ENCODE measurements at places on chromosomes 4 and X.
A peak's percentile ranks its signal among the peaks of the same experiment; 100 is the strongest.

GRCh38 chrX:21883258-21883657, 27.5 kb downstream of the YY2 start:
- no peak for DNase-seq

GRCh38 chr4:180587379-180587778, 1655.8 kb upstream of the TENM3 start:
- no peak for DNase-seq

GRCh38 chr4:128451270-128451905, 163.8 kb upstream of the PGRMC2 start:
- no peak for DNase-seq

- no peak for DNase-seq
These were observed 952.2 kb upstream of the FTHL17 start for GRCh38 chrX:32024072-32024471.

- no peak for DNase-seq
These were observed 74.2 kb downstream of the CLDN34 start for GRCh38 chrX:10041383-10041782.

GRCh38 chrX:40082447-40083119, 15.2 kb downstream of the BCOR start:
- no peak for DNase-seq

GRCh38 chrX:9829308-9830267, 43.4 kb downstream of the SHROOM2 start:
- DNase-seq, result no peak

- DNase-seq, result no peak
These were observed 201.6 kb upstream of the NR3C2 start for GRCh38 chr4:148643851-148644250.

- no peak for DNase-seq
These were observed 32.4 kb downstream of the SPANXN4 start for GRCh38 chrX:143058120-143058519.

DNA sequence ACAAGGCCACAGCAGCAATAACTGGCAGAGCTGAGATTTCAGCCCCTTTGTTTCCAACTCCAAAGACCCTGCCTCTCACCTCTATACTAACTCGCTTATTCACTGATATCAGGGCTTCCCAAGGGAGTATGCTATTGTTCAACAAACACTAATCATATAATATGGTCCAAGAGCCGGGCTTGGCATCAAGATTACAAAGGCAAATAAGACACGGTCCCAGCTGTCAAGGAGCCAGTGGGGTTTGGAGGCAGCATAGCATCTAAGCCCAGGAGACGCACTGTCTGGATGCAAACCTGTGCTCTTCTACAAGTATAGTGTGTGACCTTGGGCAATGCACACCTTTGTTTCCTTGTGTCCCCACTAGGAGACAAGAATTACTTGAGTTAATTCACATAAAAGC, 28.7 kb downstream of the PAPSS1 start:
- DNase-seq, result no peak

DNA sequence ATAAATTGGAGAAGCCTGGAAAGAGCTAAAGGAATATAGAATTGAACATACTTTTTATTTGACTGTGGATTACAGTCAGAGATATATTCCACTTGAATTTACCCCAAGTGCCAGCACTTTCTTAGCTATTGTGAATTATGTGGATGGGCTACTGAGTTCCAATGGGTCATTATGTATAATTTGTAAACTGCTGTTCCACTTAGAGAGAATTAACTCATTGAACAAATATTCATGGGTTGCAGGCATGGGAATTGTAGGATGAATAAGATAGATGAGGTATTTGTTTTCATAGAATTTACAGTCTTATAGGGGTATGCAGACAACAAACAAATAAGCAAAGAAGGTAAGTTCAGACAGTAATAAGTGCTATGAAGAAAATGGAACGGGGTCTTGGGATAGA, 195.7 kb downstream of the SHROOM3 start:
- no peak for DNase-seq

DNA sequence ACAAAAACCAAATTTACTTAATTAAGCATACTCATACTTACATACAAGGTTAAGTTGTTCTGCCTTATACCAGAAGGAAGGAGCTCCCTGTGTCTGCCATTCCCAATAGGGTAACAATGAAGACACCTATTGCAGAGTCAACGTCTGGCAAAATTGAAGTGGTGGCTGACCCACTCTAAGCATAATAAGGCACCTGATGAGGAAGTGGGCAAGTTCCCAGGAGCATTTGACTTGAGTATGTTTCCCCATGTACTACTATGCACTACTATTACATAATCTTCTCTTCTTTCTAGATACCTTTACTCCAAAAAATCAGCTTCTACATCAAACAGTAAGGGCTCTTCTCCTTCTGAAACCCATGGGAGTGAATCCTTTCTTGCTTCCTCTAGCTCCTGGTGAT, 591.5 kb downstream of the PPARGC1A start:
- no peak for DNase-seq

- DNase-seq, result no peak
These were observed 12.8 kb downstream of the MECP2 start for GRCh38 chrX:154084449-154085300.

DNA sequence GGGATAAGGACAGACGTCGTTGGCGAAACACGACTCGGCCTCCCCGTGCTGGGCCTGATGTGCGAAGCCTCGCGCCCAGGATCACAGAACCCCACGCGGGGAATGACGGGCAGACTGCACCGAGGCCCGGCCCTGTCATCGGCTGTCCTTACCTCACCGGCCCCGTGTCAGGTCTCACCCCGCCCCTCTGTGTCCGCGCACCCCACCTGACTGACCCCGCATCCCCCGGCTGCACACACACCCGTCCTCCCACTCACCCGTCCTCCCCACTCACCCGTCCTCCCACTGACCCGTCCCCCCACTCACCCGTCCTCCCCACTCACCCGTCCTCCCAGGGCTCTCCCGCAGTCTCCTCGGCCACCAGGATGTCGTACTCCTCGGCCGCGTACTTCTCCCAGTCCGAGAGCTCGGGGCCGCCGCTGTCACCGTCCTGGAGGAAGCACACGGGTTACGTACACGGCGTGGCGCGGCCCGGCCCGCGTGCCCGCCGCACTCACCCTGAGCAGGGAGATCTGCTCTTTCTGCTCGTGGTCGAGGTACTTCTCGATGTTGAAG, 19.8 kb upstream of the GTPBP6 start:
- DNase-seq, result no peak

GRCh38 chr4:184310171-184310567, 92.5 kb upstream of the ENPP6 start:
- no peak for DNase-seq

DNA sequence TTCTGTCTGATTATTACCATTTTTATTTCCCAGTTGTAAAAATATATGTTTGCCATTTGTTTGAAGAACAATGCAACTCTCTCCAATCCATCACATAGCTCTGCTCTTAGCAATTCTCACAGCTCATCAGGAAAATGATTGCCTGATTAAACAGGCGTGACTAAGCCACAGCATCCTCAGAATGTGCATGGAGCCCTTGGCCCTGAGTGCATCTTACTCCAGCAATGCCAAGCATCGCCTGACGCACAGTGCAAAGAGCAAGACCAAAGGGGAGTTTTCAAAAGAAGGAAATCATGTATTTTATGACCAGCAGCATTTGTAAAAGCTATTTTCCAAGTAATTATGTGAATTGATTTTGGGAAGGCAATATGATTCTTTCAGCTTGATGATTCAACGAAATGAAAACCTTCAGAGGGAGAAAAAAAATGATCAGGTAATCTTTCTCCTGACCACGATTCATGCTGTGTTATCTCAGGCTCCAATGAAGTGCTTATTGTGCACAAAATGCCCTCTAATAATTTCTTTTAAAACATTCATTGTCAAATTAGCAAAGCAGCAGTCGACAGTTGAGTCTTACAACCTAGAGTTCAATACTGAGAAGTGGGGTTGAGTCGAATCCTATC, 138.0 kb upstream of the FAM9B start:
- no peak for DNase-seq

GRCh38 chr4:171639540-171639939, 173.7 kb upstream of the GALNTL6 start:
- no peak for DNase-seq

GRCh38 chr4:113435893-113436292, 325.6 kb downstream of the CAMK2D start:
- no peak for DNase-seq

- DNase-seq, result no peak
These were observed 636.9 kb upstream of the BOD1L1 start for GRCh38 chr4:14264437-14264836.

DNA sequence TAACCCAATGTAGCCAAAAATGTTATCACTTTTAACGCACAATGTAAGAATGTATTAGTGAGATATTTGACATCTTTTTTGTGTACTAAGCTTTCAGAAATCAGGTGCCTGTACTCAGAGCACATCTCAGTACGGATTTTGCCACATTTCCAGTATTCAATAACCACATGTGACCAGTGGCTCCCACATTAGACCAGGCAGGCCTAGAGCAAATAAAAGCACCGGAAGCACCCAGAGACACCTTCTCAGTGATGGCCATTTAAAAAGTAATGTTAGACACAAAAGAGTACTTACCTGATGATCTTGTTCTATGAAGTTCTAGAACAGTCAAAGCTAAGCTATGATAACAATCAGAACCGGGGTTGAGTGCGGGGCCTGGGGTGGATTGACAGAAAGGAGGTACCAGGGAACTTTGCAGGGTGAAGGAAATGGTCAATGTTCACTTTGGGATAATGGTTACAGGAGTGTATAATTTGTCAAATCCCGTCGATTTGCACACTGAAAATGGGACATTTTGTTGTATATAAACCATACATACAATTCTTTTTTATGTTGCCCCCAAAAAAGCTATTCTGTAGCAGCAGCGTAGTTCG, 1.2 kb downstream of the CTPS2 start:
- peak; percentile 17 for DNase-seq

All from HAP-1 (cell line).